ENCODE measurements at places on chromosomes 11 and 22. TPM values are rescaled to one million over a fixed set of nuclear protein-coding genes. Genes with fewer than 3 reads are reported as not detected.

SPON1 gene
- total RNA-seq, result 41.4 TPM

GRCh38 chr22:20430101-20430719, 7.4 kb downstream of the SCARF2 start:
- DNase-seq, result peak; percentile 27

GRCh38 chr11:131713529-131714134, 343.2 kb downstream of the NTM start:
- DNase-seq, result no peak

GRCh38 chr11:2458321-2458720, 13.5 kb downstream of the KCNQ1 start:
- DNase-seq, result peak; percentile 13
